ENCODE measurements at places on chromosomes 13 and 19. TPM values are rescaled to one million over a fixed set of nuclear protein-coding genes. Genes with fewer than 3 reads are reported as not detected.

DNA sequence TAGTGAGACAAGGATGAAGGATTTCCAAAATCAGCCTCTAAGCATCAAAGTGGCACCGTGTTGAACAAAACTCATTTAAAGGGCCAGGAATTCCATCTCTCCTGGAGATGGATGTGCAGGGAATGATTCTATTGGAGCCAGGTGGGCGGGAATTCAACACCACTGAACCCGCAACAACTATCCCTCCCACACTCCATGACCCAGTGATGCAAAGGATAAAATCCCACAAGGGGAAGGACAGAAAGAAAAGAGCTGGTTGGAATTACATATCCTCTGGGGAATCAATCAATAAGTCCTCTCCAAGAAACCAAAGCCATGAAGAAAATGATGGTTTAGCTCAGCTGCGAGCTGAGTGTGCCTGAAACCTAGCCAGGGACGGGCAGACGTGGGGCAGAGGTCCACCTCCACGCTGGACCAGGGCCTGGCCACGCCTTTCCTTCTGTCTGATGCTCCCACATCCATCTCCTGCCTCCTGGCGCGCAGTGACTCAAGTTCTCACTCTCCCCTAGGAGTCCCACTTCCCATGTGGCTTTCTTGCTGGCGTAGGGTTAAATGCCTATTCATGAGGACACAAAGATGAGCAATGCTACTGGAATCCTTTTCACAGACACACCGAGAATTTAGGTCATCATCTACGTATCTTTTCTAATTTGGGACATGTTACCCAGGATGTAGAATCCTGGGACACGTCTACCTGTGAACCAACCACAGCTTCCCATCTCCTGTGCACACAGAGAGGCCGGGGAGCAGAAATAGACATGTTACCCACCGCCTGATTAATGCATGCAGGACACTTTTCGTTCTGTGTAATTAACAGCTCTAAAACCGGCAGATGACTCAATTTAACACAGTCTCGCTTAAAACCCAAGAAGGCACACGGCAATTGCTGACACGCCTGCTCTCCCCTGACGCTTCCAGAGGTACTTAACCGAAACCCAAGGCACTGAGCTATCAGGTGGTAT is 48.6 kb downstream of the PEPD start:
- H3K4me3 ChIP-seq = no peak overlapping the region
- H3K4me1 ChIP-seq = peaks cover 6% of the 10 kb centered on the region
- H3K27me3 ChIP-seq = no peaks in the 10 kb centered on the region
- H3K36me3 ChIP-seq = no peaks in the 10 kb centered on the region

EDNRB gene
- not detected for total RNA-seq

GRCh38 chr13:76470991-76471390 is 415.2 kb downstream of the KCTD12 start:
- peaks cover 13% of the 10 kb centered on the region for H3K27me3 ChIP-seq
- no peaks in the 10 kb centered on the region for H3K36me3 ChIP-seq
- H3K27ac ChIP-seq = no peak overlapping the region
- H3K4me3 ChIP-seq = no peak overlapping the region

- H3K27me3 ChIP-seq = no peaks in the 10 kb centered on the region
- no peak overlapping the region for H3K27ac ChIP-seq
- H3K36me3 ChIP-seq = no peaks in the 10 kb centered on the region
- no peak for DNase-seq
Observed at GRCh38 chr13:67651908-67652465, 421.9 kb upstream of the PCDH9 start.

GRCh38 chr19:897442-898039 is 4.3 kb downstream of the RNU6-9 start:
- no peaks in the 10 kb centered on the region for H3K27me3 ChIP-seq
- H3K4me3 ChIP-seq = no peak overlapping the region
- no peak overlapping the region for H3K27ac ChIP-seq
- peaks cover 7% of the 10 kb centered on the region for H3K4me1 ChIP-seq
- DNase-seq = no peak

DNA sequence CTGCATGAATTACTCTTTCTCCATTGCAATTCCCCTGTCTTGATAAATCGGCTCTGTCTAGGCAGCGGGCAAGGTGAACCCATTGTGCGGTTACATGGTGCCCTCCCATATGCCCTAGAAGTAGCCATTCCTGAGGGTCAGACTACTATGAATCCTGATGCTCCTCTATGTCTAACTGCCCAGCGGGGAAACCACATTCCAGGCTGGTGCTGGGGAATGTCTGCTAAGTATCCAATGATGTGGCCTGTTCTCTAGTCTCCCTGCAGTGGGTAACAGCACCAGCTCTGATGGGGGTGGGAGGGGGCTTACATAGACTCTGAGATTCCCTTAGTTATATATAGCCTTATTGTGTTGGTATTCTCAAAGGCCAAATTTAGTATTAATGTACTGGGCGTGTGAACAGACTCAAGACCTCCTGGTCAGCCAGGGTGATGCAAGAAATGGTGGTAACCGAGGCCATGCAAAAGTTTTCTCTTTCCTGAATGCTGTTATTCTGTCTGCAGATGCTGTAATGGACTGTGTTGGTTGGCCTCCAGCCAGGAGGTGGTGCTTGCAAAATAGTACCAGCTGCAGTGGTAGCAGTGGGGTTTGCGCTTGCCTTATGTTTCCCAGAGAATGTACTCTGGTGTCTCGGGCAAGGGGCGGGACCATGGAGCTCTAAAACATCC is 564.8 kb upstream of the SLITRK1 start:
- H3K27me3 ChIP-seq = no peaks in the 10 kb centered on the region
- no peaks in the 10 kb centered on the region for H3K4me1 ChIP-seq
- no peak overlapping the region for H3K4me3 ChIP-seq

DNA sequence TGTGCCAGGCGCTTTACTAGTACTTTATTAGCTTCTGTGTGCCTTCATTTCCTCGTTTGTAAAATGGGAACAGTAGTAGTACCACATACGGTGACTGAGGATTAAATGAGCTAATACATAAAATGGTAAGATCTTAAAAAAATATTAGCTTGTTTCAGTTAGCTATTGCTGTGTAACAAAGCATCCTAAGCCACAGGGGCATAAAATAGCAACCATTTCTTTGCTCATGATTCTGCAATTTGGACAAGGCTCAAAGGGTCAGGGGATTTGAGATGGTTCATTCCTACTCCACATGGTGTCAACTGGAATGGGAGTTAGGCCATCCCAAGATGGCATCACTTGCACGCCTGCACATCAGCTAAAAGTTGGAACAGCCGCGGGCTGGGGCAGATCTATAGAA is 13.3 kb downstream of the DYRK1B start:
- H3K4me1 ChIP-seq = peaks cover 9% of the 10 kb centered on the region
- H3K27ac ChIP-seq = no peak overlapping the region
- H3K27me3 ChIP-seq = no peaks in the 10 kb centered on the region
- H3K36me3 ChIP-seq = peaks cover 3% of the 10 kb centered on the region
- no peak for DNase-seq

DNA sequence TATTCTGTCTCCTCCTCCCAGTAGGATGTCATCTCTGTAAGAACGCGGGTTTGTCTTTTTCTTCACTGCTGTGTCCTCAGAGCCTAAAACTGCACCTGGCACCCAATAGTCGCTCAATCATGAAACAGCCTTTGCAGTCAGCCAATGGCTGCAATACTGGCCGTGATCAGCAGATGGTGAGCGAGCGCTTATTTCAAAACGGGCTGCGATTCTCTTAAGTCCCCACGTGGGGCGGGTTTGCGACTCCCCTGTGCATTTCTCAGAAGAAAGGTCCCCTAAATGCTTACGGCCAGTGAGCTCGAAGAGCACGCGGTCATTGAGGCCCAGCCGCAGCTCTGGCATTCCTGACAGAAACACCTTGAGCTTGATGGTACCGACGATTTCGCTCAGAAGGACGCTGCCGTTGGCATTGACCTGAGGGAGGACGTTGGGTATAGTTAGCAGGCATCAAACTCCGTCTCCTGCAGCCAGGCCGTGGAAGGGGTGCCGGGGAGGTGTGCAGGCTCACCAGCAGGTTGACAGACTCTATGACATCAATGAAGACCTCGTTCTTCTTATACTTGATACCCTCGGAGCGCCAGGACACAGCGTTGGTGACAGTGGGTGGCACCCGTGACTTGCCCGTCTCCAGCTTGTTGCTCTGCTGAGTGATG is 6.0 kb downstream of the AP1M2 start:
- DNase-seq = peak; percentile 94
- H3K4me3 ChIP-seq = no peak overlapping the region
- peaks cover 20% of the 10 kb centered on the region for H3K4me1 ChIP-seq
- H3K36me3 ChIP-seq = no peaks in the 10 kb centered on the region

RNF225 gene
- 0.70 TPM for total RNA-seq

DNA sequence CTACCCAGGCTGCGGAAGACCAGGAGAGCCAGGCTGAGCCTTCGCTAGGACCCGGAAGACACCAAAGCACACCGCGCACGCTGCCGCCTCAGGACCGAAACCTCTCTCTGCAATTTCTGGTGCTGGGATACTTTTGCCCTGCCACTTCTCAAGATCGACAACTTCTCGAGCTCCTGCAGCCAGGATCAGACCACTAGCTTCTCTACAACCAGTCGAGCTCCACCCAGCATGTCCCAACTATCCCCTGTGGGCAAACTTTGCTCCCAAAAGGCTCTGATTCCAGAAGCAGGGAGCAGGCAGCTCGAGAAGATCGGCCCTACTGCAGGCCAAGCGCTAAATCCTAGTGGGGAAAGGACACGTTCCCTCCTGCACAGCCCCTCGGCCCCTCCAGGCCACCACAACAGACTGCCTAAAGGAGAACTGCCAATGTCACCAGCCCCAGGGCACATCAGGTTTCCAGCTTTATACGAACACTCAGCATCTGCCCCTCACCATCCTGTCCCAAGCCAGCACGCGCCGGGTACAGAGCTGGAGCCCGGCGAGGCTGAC is 979 bp downstream of the AKAP8 start:
- DNase-seq = peak; percentile 70
- no peaks in the 10 kb centered on the region for H3K27me3 ChIP-seq
- peaks cover 41% of the 10 kb centered on the region for H3K4me1 ChIP-seq
- peak overlapping the region; percentile 84 for H3K4me3 ChIP-seq
- peaks cover 11% of the 10 kb centered on the region for H3K36me3 ChIP-seq

DNA sequence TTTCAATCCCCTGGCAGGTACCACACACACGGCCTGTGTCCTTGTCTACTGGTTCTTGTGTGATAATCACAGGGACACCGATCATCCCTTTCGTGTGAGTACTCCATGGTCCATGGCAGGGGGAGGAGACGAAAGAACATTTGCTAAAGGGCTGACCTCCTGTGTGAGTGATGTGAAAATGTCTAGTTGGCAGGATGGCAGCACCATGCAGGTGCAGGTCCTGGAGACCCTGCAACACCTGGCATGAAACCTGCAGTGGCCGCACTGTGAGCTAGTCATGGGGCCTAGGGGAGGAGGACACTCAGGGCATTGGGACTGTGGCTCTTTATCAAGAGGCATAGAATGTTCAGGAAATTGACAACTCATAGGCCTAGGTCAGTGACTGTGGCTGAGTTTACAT is 22.9 kb upstream of the LGALS14 start:
- DNase-seq = no peak
- no peak overlapping the region for H3K27ac ChIP-seq
- H3K4me3 ChIP-seq = no peak overlapping the region

GRCh38 chr13:114161644-114162532 is 17.2 kb upstream of the CFAP97D2 start:
- no peaks in the 10 kb centered on the region for H3K36me3 ChIP-seq
- peak overlapping the region; percentile 51 for H3K27ac ChIP-seq
- H3K27me3 ChIP-seq = peaks cover 28% of the 10 kb centered on the region
- H3K4me3 ChIP-seq = peak overlapping the region; percentile 39
- no peak for DNase-seq

GRCh38 chr19:31555634-31556215 is 206.5 kb upstream of the TSHZ3 start:
- H3K4me1 ChIP-seq = no peaks in the 10 kb centered on the region
- no peaks in the 10 kb centered on the region for H3K36me3 ChIP-seq
- H3K27me3 ChIP-seq = no peaks in the 10 kb centered on the region
- no peak overlapping the region for H3K27ac ChIP-seq
- no peak for DNase-seq

DNAJB1 gene
- 86.0 TPM for total RNA-seq

ZNF223 gene
- 0.19 TPM for total RNA-seq

DNA sequence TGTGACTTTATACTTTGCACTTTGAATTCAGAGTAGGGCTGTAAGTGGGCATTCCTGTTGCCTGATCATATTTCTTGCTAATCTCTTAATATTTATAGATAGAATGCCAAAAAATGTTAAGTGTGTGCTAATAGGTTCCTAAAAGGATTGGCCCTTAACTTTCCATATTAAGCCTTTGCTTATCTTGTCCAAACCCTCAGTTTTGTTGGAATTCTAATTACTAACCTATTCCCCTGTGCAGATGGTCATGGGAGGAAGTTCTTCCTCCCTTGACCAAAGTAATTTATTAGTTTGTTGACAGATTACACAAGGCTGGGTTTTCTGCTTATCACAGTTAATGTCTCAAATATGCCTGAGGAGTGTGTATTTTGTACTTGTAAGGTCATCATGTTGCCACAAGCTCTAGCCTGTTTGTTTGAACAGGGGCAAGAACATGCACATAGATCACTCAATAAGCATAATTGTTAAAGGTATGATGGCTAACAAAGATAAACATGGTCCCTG is 541.1 kb upstream of the SPRY2 start:
- no peaks in the 10 kb centered on the region for H3K27me3 ChIP-seq
- no peak overlapping the region for H3K27ac ChIP-seq
- H3K36me3 ChIP-seq = no peaks in the 10 kb centered on the region
- H3K4me1 ChIP-seq = no peaks in the 10 kb centered on the region
- H3K4me3 ChIP-seq = no peak overlapping the region
- DNase-seq = no peak

DCLK1 gene
- total RNA-seq = not detected

DNA sequence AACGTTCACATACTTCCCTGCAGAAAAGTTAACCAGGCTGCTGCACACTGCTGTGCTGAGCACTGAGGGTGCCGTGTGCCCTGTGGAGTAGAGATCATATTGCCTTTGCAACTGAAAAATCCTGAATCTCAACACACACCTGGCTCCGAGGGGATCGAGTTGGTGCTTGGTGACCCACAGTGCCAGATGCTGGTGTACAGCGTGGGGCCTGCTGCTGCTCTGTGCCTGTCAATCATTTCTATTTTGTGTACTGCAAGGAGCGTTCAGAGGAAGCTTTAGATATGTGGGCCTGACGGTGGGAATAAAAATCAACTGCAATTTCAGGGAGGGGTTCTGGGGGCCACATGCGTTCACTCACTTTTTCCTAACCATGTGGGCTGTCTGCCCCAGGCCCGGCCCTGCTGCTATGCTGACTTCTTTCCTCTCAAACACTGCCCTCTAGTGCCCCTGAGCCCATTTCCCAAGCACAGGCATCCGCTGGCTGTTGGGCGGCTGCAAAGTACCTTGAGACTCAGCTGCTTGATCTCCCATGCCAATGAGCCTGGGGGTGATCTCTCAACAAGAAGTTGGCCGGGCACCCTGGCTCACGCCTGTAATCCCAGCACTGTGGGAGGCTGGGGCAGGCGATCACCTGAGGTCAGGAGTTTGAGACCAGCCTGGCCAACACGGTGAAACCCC is 9.7 kb upstream of the LENG8 start:
- H3K27ac ChIP-seq = no peak overlapping the region
- peaks cover 14% of the 10 kb centered on the region for H3K36me3 ChIP-seq
- no peak overlapping the region for H3K4me3 ChIP-seq
- no peak for DNase-seq
- peaks cover 11% of the 10 kb centered on the region for H3K4me1 ChIP-seq

GRCh38 chr19:38699027-38699346 is 45.3 kb downstream of the CAPN12 start:
- no peak for DNase-seq
- H3K36me3 ChIP-seq = peaks cover 11% of the 10 kb centered on the region
- no peak overlapping the region for H3K4me3 ChIP-seq
- peaks cover 47% of the 10 kb centered on the region for H3K4me1 ChIP-seq
